ENCODE measurements at places on chromosomes 2 and 18.

- no peak for DNase-seq
Measured at GRCh38 chr2:161019311-161019710, 140.9 kb upstream of the TANK start.

DNA sequence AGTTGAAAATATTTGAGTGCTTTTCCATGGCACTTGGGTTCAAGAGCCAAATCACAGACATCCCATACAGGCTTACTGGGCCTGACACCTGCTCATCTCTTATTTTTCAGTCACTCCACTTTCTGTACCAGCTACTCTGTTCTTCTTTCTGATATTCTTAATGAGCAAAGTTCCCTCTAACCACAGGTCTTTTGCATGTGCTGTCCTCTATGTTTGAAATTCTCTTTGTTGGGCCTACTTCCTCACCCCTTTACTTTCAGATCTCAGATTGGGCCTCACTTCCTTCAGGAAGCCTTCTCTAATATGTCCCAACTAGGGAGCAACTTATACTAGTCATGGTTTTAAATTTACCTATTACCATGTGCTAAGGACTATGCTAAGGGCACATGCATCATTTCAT, 81.8 kb upstream of the RBMS1 start:
- DNase-seq: no peak

DNA sequence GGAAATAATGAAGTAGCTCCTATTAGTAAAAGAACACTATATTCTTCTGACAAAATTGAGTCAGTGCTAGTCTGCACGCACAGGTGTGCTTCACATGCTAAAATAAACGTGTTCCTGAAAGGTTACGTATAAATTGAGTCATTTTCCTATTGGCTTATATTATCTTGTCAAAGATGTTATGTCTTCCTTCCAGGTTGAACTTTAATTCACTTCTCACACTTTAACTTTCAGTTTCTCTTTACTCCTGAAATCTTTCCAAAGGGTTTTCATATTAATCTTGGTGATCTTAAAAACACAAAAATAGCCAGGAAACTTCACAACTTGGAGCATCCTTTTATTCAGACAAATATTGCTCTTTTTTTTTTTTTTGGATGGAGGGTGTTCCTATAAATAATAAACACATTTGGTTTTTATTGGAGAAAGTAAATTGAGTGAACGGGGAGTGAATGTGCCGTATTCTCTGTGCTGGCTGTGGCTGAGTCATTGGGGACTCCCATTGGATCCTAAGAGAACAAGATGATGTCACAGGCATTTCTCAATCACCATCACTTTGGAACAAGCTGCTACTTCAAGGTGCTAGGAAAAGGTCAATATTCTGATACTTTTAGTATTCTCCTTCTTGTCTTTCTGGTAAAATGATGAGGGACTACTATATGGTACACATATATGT, 150.2 kb upstream of the SPATS2L start:
- peak; percentile 44 for DNase-seq

- no peak for DNase-seq
Measured at GRCh38 chr18:5452943-5453443, 90.8 kb downstream of the EPB41L3 start.
